Neural crest cell (in vitro differentiated cells): ENCODE measurements at places on chromosomes 11 and 22. TPM values are rescaled to one million over a fixed set of nuclear protein-coding genes. Genes with fewer than 3 reads are reported as not detected.

SYT7 gene
- 3.8 and 4.1 TPM in 2 replicates for total RNA-seq

ACCSL gene
- not detected in 2 replicates for total RNA-seq

- peak; percentile 71 for DNase-seq
Observed at GRCh38 chr11:130449996-130450769, 1.7 kb downstream of the ADAMTS15 start.

DNA sequence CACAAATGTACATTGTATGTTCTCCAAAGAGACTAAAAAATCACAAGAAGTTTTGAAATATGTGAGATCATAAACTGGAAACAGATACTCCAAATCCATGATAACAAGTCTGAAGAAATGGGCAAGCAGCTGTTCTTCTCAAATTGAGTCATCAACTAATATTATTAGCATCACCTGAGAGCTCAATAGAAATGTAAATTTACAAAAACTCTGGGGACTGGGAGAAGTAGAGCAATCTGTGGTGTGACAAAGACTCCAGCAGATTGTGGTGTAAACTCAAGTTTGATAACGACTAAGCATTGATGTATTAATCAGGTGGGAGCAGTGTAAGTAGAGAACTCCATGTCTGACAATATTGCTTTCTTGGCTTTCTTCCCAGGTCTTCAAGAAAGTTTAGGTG, 53.2 kb downstream of the GLYATL1 start:
- DNase-seq = no peak

DNA sequence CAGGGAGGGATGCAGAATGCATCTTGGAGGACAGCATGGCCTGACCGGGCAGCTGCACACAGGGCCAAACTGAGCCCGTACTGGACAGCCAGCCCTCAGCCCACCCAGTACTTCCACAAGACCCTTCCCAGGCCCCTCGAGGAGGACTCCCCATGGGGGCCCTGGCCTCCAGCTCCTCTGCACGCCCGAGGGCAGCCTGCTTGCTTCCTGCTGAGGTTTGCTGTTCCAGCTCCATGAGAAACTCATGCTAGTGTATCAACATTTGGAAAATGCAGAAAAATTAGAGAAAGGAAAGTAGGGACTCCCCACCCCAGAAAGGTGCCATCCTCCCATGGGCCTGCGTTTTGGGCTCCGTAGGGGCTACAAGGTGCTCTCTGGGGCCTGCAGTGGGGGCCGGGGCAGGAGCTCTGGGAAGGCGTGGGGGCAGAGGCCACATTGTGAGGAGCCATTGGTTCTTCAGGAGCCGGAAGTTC, 21.3 kb upstream of the CCDC188 start:
- DNase-seq = no peak

- DNase-seq = no peak
Observed at GRCh38 chr11:126394036-126394435, 38.5 kb downstream of the ST3GAL4 start.

DNA sequence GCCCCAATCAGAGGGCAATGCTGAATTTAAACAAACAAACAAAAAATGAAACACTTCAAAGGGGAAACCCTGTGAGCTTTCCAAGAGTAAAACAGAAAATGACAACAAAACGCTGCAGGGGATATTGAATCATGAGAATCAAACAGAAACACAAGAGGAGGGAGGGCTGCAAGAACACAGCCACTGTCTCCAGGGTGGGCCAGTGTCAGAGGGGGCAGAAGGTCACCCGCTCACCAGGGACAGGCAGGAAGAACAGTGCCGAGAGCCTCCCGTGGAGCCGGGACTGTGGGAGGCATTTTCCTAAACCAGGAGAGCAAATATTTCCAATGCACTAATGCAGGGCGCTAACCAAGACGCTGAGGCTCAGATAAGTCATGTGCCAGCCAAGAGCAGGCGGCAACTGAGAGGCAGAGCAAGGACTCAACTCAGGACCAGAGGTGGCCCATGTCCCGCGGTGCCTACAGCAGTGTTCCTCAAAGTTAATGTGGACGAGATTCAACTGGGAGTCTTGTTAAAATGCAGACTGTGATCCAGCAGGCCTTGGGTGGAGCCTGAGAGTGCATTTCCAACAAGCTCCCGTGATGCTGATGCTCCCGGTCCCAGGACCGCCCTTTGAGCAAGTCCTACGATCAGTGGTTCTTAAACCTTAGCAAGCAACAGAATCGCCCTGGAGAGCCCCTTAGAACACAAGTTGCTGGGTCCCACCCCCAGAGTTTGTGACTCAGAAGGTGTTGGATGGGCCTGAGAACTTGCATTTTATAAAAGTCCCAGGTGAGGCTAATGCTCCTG, 197.2 kb downstream of the TENM4 start:
- peak; percentile 34 for DNase-seq

GRCh38 chr22:37187891-37188761, at the start of gene C1QTNF6:
TSS of gene C1QTNF6 (minus strand) at chr22:37188247. CDS start at chr22:37188213, 34 bp downstream.
- peak; percentile 44 for DNase-seq

- peak; percentile 59 for DNase-seq
Observed at GRCh38 chr11:3165152-3165705, at the start of gene OSBPL5. TSS of gene OSBPL5 (minus strand) at chr11:3165310. CDS start at chr11:3129148, 36,162 bp downstream.

- no peak for DNase-seq
Observed at GRCh38 chr11:118641397-118642019, 34.1 kb downstream of the PHLDB1 start.

DNA sequence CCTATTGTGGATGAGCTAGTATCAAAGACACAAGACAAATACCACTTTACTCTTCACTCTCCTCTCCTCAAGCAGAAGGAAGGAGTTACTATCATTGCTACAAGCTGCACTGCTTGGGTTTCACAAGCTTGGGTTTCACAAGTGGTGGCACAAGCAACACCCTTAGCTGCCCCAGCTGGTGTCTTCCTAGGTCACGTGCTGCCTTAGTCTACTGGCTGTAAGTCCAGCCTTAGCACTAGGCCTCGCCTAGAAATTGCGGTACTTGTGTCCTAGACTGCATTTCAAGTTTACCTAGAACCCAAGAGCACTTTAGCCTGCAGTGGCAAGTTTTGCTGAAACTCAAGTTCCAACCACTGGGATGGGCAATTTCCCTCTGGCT, 86.6 kb downstream of the EHF start:
- DNase-seq = no peak
